ENCODE measurements at places on chromosomes 11 and 22.
A peak's percentile ranks its signal among the peaks of the same experiment; 100 is the strongest.

DNA sequence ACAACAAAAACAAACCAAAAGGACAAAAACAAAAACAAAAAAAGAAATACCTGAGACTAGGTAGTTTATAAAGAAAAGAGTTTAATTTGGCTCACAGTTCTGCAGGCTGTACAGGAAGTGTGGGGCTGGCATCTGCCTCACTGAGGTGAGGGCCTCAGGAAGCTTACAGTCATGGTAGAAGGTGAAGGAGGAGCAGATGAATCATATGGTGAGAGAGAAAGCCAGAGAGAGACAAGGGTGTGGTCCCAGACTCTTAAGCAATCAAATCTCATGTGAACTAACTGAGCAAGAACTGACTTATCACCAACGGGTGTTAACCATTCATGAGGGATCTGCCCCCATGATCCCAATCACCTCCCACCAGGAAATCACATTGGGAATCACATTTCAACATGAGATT is 58.8 kb upstream of the ZBED5 start:
- DNase-seq: no peak

DNA sequence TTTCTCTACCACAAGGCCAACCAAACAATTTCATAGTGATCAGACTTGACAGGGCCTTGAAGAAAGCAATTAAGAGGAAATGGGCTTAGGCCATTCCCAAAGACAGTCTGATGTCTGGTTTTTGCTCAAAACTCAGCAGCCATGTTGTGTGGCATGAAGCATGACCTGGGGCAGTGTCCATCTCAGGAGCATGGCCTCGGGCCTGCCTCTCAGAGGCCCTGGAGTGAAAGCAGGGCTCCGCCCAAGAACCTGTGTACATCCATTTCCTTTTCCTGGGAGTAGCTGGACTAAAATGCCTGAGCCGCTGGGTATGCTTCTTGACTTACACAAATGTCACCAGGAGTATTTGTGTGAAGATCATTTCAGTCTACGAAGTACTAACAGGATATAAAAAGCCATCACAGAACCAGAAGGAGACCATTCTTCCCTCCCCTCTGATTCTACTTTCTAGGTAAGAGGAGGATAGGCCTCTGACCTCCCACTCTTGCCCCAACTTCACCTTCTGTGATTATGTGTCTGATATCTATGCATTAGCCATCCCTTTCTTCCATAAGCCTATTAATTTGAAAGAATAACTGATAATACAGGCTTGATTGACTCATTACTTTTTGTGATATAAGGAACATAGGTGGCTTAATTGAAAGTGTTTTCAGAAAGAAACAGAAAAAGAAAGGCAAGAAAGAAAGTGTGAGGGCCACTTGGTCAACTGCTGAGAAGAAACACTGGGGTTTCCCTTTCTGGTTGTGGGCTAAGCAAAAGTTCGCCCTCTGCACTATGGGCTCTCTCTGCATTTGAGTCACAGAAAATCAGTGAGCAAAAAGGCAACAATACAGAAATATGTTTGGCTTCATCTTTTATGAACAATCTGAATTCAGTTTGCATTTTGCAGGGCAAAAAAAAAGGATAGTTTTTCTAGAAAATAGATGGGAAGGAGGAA is 188.6 kb upstream of the MTMR2 start:
- no peak for DNase-seq

DNA sequence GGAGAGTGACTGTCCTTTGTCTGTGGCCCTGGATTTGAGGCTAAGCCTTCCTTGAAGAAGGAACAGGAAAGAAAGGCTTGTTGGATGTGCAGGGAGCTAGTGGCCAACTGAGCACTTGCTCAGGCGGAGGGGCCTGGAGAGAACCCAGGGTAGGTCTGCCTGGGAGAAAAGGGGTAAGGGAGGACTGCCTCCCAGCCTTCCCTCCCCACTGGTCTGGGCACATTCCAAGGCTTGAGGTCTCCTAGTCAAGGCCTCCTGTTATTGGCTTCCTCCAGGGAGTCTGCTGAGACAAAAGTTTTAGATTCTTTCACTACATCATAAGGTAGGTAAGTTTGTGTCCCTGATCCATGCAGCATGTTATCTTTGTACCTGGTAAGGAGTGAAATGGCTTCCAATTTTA is 15.2 kb downstream of the KCNQ1OT1 start:
- DNase-seq: no peak

GRCh38 chr11:44627911-44628729 is 62.7 kb downstream of the CD82 start:
- DNase-seq: no peak

DNA sequence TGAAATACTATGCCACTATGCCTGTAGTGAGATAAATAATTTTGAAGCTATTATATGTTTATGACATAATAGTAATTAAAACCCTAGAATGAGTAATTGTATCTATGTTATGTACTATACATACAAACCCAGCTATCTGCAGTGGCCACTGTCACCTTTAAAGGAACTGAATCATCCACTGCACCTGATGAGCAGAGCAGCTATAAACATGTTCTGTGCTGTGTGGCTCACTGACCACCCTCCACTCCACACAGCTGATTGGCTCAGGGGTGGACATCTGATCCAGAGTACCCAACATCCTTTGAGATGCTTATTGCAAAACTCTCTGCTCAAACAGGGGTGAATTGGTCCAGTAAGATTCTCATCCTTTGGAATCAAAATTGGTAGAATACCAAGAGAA is 19.2 kb upstream of the RRAS2 start:
- DNase-seq: no peak

- peak; percentile 12 for DNase-seq
Observed at GRCh38 chr11:45333001-45333971, 47.1 kb upstream of the SYT13 start.

GRCh38 chr11:96085319-96085930 is 161.5 kb upstream of the MTMR2 start:
- DNase-seq: no peak

DNA sequence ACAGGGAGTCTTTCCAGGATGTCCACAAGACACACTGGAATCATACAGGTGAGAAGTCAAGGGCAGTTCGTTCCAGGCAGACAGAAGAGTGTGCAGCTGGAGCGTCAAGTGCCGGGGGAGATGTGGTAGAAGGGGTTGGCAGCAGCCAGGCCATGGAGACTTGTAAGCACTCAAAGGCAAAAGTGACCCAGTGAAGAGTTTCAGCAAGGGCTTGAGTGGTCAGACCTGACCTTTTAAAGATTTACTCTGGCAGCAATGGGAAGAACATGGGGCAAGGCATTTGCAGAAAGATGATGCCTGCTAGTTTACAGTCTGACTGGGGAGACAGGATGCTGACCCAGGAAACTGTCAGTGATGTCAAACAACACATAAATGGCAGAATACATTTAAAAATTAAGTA is 29.0 kb downstream of the P4HA3 start:
- DNase-seq: no peak

DNA sequence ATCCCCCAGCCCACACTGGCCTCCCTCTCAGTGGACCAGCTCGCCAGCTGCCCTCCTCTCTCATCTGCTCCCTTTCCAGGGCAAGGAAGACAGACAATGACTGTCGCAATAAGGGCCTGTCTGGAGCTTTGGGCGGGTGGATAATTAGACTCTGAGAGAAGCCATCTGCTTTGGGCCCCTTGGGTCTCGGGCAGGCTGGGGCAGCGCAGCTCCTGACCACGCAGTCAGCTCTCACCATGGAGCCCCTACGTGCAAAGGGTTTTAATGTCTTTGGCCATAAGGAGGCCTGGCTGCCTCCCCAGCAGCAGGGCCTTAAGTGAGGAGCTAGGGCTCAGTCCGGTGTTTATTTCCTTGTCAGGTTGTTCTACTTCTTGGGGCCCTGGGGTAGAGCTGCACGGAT is 153.9 kb downstream of the CHST1 start:
- DNase-seq: no peak
